ENCODE measurements at places on chromosomes 6 and 20.

DNA sequence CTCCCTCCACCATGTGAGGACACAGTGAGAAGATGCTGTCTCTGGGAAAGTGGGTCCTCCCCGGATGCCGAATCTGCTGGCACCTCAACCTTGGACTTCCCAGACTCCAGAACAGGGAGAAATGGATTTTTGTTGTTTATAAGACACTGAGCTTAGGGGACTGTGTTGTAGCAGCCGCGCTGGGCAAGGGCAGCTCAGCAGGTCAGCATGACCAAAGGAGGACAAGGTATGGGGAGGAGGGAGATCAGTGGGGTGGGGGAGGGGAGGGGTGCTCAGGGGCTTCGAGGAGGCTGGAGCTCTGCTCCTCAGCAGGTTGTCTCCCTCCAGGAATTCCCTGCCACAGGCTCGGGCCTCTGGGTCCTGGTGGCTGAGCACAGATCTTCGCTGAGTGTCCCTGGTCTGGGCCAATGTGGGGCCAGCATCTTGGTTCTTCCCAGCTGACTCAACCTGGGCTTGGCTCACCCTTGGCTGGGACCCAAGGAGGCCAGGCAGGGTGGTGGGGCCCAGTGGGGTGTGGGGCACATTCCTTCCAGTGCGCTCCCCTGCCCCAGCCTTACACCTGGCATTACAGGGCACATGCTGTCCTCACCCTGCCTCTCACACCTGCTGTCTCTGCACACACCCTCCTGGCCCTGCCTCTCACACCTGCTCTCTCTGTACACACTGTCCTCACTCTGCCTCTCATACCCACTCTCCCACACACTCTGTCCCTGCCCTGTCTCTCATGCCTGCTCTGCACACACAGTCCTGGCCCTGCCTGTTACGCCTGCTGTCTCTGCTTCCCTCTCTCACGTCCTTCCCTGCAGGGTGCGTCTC lies 107.3 kb downstream of the SYCP2 start:
- DNase-seq = no peak

DNA sequence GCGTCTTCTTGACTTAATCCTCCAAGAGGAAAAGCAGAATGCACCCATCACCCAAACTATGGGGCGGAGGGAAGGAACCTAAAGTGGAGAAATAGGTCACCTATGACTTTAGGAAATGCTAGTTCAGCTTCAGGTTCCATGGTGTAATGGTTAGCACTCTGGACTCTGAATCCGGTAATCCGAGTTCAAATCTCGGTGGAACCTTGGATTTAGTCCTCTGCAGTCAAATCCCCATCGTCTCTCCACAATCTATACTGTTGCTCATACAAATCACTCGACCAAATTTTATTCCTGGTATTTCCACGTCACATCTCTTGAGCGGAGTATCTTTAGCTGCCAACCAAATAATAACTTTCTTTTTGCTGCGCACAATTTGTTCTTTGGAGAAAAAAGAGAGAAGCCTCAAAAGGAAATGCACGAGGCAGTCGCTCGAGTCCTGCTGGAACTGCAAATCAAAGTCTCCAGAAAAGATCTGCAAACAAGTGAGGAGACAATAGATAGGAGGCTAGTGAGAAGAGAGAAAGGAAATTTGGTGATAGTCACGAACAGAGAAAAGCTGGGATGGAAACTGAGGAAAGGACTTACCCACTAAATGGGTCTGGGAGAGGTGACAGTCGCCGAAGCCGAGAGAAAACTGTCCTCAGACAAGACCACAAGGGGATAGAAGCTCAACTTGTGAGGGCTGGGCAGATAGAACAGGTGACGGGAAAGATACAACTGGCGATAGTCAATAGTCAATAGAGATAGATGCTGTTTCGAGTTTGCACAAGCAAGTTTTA lies 16.6 kb downstream of the POM121L2 start:
- no peak for DNase-seq

GRCh38 chr6:89745716-89746115 lies 73.9 kb downstream of the MDN1 start:
- no peak for DNase-seq

DNA sequence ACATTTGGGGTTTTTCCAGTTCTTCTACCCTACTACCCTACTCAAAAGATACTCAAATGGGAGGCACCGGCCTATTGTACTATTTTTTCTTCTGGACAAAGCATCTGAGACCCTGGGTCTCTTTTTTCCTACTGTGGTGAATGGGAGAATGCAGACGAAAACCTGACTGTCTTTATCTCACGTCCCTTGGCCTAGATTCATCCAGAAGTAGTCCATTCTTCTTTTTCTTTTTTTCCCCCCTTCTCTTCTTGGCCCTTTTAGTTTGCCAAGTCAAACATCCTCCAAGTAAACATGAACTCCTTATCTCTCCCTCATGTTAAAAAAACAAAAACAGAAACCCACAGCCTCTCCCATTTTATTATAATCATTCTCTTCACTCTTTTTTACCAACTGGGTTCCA lies 8.7 kb upstream of the ILRUN start:
- no peak for DNase-seq

DNA sequence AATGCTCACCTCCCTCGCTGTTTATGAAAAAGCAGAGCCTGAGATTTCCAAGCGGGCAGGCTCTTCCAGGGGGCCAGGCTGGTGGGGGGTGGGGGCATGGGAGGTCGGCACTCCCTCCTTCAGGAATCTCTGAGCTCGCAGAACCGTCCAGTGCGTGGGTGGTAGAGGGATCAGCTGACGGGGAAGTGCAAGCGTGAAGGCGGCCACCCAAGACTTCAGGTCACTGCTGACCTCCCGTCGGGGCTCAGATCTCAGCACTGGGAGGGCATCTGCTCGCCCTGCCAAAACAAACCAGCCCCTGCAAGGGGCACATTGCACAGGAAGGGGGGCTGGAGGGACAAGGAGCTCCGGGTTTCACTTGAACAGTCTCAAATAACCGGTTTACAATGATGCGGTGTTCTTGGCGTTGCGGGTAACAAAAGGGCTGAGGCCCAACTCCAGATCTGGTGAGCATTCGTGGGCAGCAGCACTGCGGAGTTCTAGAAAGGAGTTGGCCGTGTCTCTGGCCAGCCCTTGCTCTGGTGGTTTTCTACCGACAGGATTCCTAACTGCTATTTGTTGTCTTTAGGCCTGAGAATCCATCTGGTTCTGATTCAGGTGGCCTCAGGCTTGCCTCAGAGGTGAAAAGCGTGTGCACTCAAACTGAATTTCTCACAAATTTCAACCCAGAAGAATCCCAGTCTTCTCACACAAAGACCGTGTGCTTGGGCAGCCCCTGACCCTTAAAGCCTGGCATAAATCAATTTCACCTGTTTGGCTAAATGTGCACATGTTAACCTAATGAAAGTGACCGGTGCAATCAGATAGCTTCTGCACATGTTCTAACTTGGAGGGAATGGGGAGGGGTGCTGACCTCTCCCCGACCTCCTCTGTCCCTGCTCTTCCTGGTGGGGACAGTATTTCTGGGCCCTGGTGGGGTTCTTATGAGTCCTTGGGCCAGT lies 191.6 kb downstream of the MYLK4 start:
- no peak for DNase-seq

DNA sequence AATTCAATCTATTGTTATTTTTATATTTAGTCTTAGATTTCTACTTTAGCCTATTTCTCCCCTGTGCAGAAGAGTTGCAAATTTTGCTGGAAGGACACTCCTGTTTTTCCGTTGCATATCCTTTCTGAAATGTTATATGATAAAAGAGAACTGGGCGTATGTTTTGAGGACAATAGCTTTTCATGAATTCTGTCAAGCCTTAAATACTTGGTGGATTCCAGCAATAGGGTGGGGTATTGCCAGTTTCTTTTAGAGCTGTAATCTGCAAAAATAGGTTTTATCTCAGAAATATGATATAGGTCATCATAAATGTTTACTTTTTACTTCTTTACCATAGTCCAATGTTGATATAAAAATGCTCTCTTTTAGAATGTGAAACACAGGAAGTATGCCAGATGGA lies 42.0 kb downstream of the VTA1 start:
- no peak for DNase-seq

- DNase-seq = no peak
Measured at GRCh38 chr6:72382602-72383529, 239.0 kb upstream of the KCNQ5 start.

DNA sequence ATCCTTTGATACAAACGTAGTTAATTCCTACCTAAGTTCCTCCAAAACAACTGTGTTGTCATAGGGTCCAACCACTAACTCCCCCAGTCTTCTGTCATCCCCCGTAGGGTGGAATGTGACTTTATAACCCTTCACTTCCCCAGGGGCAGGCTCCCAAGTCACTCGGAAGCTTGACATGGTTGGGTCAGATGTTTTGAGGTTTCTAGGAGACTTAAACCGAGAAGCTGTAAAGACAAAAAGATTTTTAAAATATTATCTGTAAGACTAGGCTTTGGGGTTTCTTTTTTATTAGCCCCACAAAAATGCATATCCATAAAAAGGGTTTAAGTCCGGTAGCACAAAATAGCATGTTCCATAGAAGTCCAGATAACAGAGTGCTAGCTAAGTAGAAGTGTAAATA lies 50.2 kb downstream of the COL12A1 start:
- no peak for DNase-seq

DNA sequence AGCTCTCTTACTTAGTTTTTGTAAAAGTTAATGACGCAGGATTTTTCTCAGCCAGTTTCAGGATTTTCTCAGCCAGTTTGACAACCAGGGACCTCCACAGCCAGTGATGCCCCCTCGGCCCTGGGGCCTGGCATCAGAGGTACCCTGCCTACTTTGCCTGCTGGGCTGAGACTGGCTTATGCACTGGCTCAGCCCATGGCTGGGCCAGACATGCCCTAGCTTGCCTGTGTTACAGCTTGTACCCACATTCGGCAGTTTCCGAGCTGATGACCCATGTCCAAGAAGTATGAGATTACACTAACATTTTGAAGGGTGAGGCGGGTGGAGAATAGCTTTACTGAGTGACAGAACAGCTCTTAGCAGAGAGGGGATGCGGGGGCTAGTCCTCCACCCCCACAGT lies 406.1 kb upstream of the HSF2 start:
- no peak for DNase-seq

DNA sequence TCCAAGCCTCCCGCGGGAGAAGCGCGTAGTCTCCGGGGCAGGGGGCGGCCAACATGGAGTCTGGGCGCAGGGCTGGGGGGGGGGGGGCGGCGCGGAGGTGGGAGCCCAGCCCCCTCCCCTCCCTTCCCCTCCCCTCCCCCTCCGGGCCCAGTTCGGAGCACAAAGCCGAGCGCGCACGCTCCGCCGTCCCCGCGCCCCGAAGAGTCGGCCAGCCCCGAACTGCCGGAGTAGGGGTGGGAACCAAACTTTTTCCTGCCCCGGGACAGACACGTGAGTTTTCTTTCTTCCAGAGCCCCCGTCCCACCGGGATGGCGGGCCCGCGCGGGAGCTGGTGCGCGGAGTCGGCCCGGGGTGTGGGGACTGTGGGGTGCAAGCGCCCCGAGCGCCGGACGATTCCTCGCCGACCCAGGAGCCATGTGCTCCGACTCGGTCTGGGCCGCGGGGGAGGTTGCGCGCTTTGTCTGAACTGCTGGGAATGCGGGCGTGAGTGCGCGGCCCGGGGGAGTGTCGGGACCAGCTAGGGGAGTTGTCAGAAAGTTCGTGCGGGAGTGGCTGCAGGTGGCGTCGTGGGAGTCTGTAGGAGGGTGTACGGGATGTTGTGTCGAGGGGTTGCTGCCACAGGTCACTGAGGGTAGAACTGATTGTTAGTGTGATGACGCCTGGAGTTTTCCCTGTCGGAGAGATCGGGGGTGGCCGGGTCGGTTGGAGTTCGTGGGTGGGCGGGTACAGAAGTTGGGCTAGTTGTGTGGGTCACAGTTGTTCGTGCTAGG lies 1.2 kb downstream of the TGIF2 start:
- no peak for DNase-seq

- no peak for DNase-seq
Measured at GRCh38 chr6:167648501-167649278, 178.0 kb upstream of the AFDN start.

GRCh38 chr6:113623129-113623528 lies 234.0 kb upstream of the MARCKS start:
- DNase-seq = no peak

DNA sequence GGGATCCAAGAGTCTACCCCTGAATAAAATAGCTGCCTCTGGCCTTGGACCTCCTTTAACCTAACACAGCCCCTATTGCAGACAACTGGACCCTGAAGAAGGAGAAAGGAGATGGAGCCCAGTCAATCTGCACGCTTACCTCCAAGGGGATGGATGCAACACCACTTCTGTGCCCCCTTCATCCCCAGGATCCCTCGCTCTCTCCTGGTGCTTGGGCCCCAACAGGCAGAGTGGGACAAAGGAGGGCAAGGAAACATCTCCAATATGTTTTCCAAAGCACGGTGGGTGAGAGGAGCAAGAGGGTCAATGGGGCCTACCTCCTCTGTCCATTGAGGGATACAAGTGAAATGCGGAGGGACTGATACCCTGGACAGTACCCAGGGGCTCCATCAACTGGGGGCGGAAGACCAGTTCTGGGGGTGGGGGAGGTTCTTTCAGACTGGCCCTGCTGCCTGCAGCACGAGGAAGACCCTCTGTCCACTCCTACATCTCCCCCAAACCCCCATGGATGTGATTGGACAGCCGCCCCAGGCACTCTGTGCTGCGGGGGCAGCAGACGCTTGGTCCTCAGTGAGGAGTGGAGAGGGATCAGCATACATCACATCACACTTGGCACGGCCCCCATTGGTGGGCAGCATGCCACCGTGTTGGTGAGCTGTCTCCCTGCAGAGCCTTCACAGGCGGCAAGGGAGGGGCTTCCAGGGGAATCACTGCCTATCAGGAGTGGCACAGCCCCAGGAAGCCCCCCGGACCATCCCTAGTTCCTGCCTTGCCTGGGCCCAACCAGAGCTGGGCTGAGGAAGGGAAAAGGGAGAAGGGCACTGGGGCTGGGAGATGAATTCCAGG lies 70.6 kb downstream of the MRPL14 start:
- no peak for DNase-seq

DNA sequence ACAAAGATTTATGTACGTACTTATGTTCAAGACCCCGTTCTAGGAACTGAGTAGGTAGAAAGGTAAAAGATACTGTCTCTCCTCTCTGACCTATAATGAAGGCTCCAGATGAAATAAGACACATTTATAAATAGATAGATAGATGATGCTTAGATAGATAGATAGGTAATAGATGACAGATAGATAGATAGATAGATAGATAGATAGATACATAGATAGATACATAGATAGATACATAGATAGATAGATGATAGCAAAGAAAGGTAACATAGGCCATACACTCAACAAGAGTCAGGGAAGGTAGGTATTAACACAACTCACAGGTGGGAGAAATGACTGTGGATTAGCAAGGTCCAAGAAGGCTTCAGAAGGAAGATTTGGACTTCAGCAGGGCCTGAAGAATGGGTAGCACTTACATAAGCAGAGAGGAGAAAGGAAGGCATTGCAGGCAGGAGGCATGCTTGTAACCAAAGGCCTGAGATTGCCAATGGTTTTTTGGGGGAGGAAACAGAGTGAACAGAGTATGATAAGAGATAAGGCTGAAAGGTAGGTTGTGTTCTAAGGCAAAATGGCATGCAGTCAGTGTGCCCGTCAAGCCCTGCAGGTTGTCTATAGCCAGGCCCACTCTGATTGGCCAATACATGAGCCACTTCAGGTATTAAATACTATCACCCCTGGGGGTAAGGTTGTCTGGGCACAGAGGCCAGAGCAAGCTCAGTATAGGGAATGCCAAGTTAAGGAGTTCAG lies 7.7 kb upstream of the MYB start:
- DNase-seq = no peak
